Heart right ventricle (tissue), 16 donors: ENCODE measurements at places on chromosomes 5 and 9. TPM values are rescaled to one million over a fixed set of nuclear protein-coding genes. Genes with fewer than 3 reads are reported as not detected.

The PTPRD gene
- total RNA-seq = 16.8 TPM

The BNC2 gene
- total RNA-seq = 5.3 TPM

The SPATA31A5 gene
- total RNA-seq = not detected

The LCN9 gene
- total RNA-seq = not detected

The LCN10 gene
- 28.7 TPM for total RNA-seq

The NMUR2 gene
- not detected for total RNA-seq

The SH3GL2 gene
- total RNA-seq = 1.4 TPM

The SHISAL2B gene
- not detected for total RNA-seq

The SPRY4 gene
- 11.0 TPM for total RNA-seq

The FCN1 gene
- 0.97 TPM for total RNA-seq

The SIT1 gene
- 0.31 TPM for total RNA-seq

The WNT8A gene
- not detected for total RNA-seq

The GABRA6 gene
- not detected for total RNA-seq

GRCh38 chr9:117464941-117465616 is 50.2 kb upstream of the ASTN2 start:
- no peaks in the 10 kb centered on the region for H3K4me1 ChIP-seq
- no peaks in the 10 kb centered on the region for H3K27me3 ChIP-seq
- H3K4me3 ChIP-seq = no peak overlapping the region
- no peak overlapping the region for H3K27ac ChIP-seq
- H3K36me3 ChIP-seq = no peaks in the 10 kb centered on the region

DNA sequence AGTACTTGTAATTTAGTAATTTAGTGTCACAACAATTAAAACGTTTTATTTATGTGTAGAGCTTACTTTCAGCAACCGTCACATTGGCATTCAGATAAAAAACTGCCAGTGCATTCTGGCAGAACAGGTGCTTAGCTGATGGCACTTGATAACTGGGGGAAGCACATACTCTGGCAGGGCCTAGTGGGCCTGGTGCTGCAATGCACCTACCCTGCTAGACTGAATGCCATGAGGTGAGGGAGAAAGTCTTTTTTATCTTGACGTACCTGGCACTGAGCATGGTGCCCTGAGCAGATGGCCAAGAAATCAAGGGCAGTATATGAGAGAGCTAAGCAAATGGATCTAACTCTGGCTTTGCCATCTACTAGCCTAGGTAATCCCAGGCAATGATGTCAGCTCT is 280.6 kb upstream of the EFNA5 start:
- no peak overlapping the region for H3K27ac ChIP-seq
- H3K36me3 ChIP-seq = no peaks in the 10 kb centered on the region
- no peak overlapping the region for H3K4me3 ChIP-seq
- no peaks in the 10 kb centered on the region for H3K27me3 ChIP-seq

GRCh38 chr9:95586326-95586725 is 69.6 kb upstream of the PTCH1 start:
- DNase-seq = no peak
- H3K36me3 ChIP-seq = no peaks in the 10 kb centered on the region

DNA sequence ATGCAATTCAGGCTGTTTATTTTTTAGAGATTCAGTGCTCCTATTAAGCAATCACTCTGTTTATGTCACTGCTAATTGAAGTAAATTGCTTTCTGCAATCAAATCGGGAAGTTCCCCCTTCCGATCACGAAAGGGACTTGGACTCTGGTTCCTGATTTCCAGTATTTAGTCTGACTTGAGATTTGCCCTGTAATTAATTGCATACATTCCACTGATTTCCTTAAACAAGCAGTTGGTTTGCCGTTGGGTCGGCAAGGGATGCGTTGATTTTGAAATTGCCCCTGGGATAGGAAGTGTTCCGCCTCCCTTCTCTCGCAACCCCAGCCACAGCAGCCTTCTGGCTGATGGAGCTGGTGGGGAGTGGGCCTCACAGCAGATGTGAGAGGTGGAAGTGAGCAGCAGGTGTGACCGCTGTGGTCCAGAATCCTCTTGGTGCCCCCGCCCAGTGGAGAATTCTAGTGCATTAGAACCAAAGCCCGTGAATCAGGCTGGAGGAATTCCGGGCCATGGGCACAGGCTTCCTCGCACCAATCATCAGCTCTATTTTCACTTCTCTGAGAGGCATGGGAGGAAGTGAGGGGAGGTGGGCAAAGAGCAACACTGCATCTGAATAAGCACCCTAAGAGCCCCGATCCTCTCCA is 102.5 kb downstream of the SPRY4 start:
- H3K4me1 ChIP-seq = peaks cover 27% of the 10 kb centered on the region
- no peak for DNase-seq
- H3K27ac ChIP-seq = no peak overlapping the region
- H3K36me3 ChIP-seq = no peaks in the 10 kb centered on the region

GRCh38 chr5:133947431-133947841 is 21.0 kb downstream of the C5orf15 start:
- peaks cover 21% of the 10 kb centered on the region for H3K4me1 ChIP-seq
- H3K36me3 ChIP-seq = no peaks in the 10 kb centered on the region
- no peak overlapping the region for H3K4me3 ChIP-seq
- H3K27ac ChIP-seq = no peak overlapping the region

GRCh38 chr5:43416803-43417394 is 4.7 kb upstream of the CCL28 start:
- H3K27me3 ChIP-seq = no peaks in the 10 kb centered on the region
- no peaks in the 10 kb centered on the region for H3K36me3 ChIP-seq
- no peak for DNase-seq
- H3K4me3 ChIP-seq = no peak overlapping the region
- H3K27ac ChIP-seq = no peak overlapping the region

DNA sequence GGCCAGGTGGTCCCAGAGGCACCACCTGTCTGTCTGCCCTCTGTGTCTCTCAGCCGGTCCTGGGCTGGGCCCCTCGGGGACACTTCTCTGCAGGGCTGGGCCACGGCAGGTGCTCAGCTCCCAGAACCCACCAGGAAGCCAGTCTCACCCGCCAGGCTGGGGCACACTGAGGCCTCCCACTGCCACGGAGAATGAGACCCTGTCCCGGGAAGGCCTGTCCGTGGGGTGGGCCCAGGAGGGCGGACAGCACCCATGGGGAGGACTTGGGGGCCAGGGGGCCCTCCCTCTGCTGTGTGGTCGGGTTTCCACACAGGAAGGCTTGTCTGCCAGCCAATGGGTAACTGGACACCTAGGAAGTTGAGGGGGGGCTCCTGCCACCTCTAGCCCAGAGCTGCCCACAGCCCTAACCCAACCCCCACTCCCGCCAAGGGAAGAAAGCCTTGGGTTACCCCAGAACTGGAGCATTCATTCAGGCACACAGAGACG is 4.1 kb upstream of the TUBB4B start:
- peak overlapping the region; percentile 34 for H3K4me3 ChIP-seq
- H3K27me3 ChIP-seq = peaks cover 14% of the 10 kb centered on the region
- H3K4me1 ChIP-seq = peaks cover 48% of the 10 kb centered on the region

DNA sequence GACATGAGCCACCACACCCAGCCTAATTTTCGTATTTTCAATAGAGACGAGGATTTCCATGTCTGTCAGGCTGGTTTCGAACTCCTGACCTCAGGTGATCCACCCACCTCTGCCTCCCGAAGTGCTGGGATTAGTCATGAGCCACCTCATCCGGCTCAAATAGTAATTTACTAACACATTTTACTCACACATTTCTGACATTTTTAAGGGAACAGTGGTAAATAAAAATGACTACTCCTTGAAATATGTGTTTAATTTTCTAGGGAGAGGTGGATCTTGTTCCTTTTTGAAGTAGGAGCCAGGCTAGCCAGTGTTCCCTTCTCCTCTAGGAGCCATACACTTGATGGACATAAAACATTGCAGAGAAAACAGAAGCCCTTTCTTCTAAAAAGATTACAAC is 55.2 kb upstream of the ERBIN start:
- no peaks in the 10 kb centered on the region for H3K27me3 ChIP-seq
- no peak overlapping the region for H3K4me3 ChIP-seq
- H3K36me3 ChIP-seq = no peaks in the 10 kb centered on the region
- DNase-seq = no peak

DNA sequence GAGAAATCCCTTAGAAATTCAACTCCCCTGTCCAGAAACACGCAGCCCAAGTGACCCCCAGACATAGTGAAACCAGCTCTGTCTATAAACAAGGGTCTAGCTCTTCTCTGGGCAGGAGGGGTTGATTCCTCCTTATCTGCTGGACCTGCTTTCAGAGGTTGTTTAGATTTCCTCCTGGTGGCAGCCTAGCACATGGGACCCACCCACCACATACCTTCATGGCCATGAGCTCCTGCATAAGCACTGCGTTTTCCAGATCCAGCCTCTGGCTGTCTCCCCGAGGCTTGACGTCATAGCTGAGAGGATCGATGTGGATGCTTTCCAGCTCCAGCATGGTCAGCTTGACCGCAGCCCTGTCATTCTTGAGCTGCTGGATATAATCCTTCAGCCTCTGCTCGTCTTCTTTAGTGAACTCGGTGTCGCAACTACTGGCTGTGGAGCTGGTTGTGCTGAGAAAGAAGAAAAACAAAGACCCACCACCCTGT is 77.0 kb downstream of the DCP2 start:
- H3K4me1 ChIP-seq = peaks cover 11% of the 10 kb centered on the region
- DNase-seq = no peak
- no peak overlapping the region for H3K27ac ChIP-seq
- peaks cover 35% of the 10 kb centered on the region for H3K36me3 ChIP-seq
- H3K27me3 ChIP-seq = no peaks in the 10 kb centered on the region

- H3K4me1 ChIP-seq = peaks cover 16% of the 10 kb centered on the region
- DNase-seq = no peak
- H3K36me3 ChIP-seq = no peaks in the 10 kb centered on the region
- no peak overlapping the region for H3K27ac ChIP-seq
These were observed 12.4 kb downstream of the TNFAIP8 start for GRCh38 chr5:119368238-119368630.

- no peaks in the 10 kb centered on the region for H3K36me3 ChIP-seq
- H3K27ac ChIP-seq = no peak overlapping the region
- no peak overlapping the region for H3K4me3 ChIP-seq
- no peak for DNase-seq
- H3K27me3 ChIP-seq = no peaks in the 10 kb centered on the region
- no peaks in the 10 kb centered on the region for H3K4me1 ChIP-seq
These were observed 825.4 kb downstream of the SEMA5A start for GRCh38 chr5:8720506-8720905.
